ENCODE measurements at places on chromosomes 11 and 22.

DNA sequence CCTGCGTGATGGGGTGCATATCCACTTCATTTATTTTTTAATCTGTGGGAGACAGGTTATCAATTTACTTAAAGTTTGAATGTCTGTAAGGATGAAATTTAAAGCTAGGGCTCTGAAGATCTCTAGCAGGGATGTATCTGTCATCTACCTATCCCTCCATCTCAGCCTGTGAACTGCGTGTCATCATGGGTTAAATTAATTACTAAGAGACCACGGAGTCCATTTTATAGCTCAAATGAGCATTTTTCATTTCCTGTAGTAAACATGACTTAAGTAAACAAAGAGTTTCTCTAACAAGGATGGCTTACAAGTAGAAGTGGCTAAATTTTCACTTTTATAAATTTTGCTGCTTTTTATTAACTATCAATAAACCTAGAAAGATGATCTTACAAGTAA is 2.9 kb upstream of the GLB1L3 start:
- DNase-seq = no peak

- no peak for DNase-seq
These were observed 7.9 kb downstream of the FBLN1 start for GRCh38 chr22:45510376-45511232.

GRCh38 chr11:124172101-124172500 is 11.0 kb upstream of the OR10D3 start:
- DNase-seq = no peak

DNA sequence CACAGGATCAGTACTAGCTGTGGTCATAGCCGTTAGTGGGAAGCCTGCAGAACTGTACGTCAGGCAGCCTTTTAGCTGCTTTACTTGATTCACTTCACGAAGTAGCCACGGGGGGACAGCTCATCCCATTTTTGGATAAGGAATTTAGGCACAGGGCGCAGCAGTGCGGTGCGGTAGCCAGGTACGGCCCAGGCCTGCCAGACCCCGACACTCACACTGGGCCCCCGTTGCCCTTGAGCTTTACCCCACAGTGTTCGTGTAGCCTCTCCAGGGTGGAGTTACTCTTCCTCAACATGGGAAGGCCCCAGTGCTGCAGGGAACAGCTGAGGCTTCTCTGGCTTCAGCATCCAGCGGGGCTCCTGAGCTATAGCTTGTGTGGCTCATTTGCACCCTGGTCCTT is 59.4 kb downstream of the SBF1 start:
- DNase-seq = no peak

DNA sequence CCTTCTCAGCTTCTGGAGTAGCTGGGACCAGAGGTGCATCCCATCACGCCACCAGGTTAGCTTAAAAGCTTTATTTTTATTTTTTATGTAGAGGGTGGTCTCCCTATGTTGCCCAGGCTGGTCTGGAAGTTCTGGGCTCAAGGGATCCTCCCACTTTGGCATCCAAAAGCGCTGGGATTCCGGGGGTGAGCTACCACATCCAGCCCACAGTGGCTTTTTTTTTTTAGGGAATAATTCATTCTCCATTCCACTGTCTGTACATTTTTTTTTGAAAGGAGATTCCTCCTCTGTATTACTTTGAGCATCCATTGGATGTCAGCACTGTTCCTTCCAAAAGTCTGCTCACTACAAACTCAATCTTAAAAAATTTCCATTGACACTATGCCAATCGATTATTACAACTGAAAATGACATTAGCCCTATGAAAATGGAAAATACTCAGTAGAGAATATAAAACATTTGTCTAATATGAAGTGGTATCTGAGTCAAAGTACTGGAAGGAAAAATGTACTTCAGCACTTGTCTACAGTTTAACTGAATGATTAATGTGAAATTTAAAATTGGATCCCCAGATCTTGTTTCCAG is 1.3 kb upstream of the LPXN start:
- DNase-seq = peak; percentile 54
